ENCODE measurements at places on chromosomes 13 and 19.
A peak's percentile ranks its signal among the peaks of the same experiment; 100 is the strongest.

GRCh38 chr13:39407786-39408185 lies 195.2 kb downstream of the LHFPL6 start:
- no peak for DNase-seq

DNA sequence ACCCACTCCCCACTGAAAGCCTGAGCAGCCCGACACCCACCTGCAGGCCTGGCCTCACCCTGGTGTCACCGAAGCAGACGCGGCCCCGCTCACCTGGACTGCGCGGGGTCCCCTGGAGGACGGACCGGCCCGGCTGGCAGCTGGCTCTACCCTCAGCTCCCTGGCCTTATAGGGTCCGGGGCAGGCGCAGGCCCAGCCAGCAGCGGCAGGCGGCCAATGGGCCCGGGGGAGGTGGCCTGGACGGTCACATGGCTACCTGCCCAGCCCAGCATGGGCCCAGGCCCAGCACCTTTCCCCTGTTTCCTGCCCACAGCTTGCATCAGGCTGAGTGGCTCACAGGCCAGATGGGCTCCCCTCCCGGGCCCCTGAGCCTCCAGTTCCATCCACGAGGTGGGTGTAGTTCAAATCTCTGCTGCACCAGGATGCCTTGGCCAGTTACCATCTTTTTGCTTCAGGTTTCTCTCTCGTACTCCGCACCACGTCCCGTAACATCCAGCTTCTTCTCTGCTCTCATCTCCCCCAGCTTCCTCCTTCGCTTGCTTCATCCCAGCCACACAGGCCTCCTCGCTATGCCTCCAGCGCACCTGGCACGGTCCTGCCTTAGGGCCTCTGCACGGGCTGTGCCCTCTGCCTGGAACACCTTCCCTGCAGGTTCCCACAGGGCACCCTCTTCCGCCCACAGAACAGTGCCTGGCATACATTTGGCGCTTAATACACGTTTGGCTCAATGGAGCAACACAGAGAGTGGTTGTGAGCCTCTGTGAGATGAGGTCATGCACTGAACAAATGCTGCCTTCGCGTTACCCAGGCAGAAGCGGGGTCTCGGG lies at the start of gene PLIN4:
PLIN4 (minus strand) TSS at position 142 of the 827 bp plus-strand sequence. CDS start 214 bp downstream, outside the sequence.
- no peak for DNase-seq

DNA sequence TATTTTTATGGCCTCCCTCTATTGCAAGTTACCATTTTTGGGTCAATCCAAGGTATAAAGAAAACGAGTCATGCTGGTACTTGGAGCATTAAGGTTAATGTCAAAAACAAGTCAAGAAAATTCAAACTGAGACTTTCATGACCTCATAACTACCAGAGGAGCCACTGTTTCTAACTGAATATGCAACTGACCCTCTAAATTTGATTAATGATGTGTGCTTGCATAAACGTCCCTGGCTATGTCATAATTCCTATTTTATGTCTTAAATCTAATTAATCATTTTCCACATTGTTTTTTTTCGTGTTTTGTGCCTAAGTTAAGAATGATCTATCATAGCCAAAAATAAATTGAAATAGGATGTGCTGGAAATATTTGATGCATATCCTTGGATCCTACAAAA lies 396.7 kb upstream of the GPC6 start:
- no peak for DNase-seq

DNA sequence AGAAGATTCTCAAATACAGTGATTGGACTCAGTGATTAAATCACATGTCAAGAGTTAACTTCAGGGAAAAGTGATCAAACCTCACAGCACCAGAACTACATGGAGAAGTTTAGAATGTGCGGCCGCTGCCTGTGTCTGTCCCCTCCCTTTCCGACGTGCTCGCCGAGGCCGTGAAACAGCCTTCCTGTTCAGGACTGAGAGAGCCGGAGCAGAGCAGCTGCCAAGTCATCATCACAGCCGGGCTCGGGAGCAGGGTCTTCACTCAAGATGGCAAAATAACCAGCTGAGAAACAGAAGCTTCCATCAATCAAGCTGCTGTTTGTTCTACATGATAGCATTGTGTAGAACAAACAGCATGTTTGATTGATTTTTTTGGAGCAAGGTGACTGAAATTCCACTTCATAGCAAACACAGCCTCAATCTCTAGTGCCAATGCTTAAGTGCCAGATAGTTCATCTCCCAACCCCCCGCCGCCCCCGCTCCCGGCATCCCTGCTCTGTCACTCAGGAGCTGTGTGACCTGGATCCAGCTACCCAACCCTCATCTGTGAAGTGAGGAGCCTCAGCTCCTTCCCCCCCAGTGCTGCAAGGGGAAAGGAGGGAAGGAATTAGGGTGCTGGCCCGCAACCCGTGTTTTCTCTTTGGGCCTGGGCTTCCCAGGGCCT lies 70.6 kb downstream of the HSPH1 start:
- DNase-seq, result peak; percentile 68
